Muscle of leg (tissue), 16 donors: ENCODE measurements at places on chromosomes 1 and 21.

- DNase-seq = peak; percentile 83
- H3K36me3 ChIP-seq = no peaks in the 10 kb centered on the region
- peaks cover 32% of the 10 kb centered on the region for H3K4me1 ChIP-seq
- H3K27ac ChIP-seq = peak overlapping the region; percentile 78
Observed at GRCh38 chr1:25022361-25023189, 92.5 kb upstream of the RUNX3 start.

GRCh38 chr1:15508700-15509487 is 15.1 kb downstream of the CASP9 start:
- H3K4me3 ChIP-seq = no peak overlapping the region
- no peaks in the 10 kb centered on the region for H3K27me3 ChIP-seq
- no peak overlapping the region for H3K27ac ChIP-seq
- H3K36me3 ChIP-seq = peaks cover 33% of the 10 kb centered on the region
- DNase-seq = no peak

GRCh38 chr1:114135786-114136185 is 17.9 kb downstream of the SYT6 start:
- H3K27me3 ChIP-seq = peaks cover 4% of the 10 kb centered on the region
- peaks cover 5% of the 10 kb centered on the region for H3K4me1 ChIP-seq
- no peak overlapping the region for H3K27ac ChIP-seq
- H3K36me3 ChIP-seq = no peaks in the 10 kb centered on the region
- H3K4me3 ChIP-seq = no peak overlapping the region

DNA sequence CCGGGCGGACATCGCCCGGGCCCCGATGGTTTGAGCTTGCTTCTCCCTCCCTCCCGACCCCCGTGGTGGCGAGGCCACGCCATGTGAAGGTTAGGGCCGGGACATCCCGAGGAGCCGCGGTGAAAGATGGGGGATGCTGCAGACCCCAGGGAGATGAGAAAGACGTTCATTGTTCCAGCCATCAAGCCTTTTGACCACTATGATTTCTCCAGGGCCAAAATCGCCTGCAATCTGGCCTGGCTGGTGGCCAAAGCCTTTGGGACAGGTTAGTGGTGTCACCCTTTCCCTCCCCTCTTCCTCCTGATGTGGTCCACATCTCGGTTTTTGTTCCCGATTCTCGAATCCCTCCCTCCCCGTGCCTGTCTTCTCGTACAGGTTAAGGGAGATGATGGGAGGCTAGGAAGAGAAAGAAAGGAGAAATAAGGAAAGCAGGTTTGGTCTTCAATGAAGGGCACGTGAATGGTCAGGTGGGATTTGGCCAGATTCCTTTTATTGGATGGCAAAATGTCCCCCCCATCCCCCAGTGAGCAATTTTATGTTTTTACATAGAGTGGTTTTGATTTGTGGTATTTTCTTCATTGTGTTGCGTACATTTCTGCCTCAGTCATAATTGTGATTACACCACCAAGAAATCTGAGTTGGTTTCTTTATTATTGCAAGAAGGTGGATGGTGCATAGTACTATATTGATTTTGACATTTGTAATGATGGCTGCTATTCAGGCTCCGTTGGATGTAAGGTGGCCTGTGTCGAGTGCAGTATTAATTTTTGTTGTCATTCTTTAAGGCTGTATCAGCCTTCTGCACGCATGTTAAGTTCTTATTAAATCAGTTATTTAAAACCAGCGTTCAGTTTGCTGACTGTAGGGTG is 1.2 kb downstream of the CAMSAP2 start:
- no peaks in the 10 kb centered on the region for H3K36me3 ChIP-seq
- H3K4me1 ChIP-seq = peaks cover 8% of the 10 kb centered on the region

DNA sequence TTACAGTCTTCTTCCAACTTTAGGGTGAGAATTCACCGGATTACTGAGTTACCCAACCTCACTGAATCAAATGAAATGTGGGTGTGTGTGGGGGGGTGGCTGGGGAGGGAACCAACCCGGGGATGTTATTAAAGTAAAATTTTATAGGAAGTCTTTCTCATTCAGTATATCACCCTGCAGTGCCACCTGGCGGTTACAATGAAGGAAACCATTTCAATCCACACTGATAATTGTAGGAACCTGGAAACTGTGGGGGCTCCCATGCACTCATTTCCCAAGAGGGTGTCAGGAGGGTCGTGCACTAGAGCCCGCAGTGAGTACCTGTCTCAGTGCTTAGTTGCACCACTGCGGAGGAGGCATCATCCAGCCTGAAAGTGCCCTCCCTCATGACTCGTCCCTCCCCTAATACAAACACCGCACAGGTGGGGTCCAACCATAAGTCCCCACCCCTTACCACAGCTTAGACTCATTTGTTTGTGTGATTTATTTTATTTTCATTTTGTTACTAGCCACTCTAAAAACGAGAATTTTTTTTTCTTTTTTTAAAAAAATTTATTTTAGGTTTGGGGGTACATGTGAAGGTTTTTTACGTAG is 29.1 kb upstream of the IGSF5 start:
- no peak overlapping the region for H3K4me3 ChIP-seq
- H3K36me3 ChIP-seq = no peaks in the 10 kb centered on the region
- no peak overlapping the region for H3K27ac ChIP-seq
- no peaks in the 10 kb centered on the region for H3K27me3 ChIP-seq

- peaks cover 6% of the 10 kb centered on the region for H3K36me3 ChIP-seq
- no peak for DNase-seq
- H3K27ac ChIP-seq = no peak overlapping the region
- no peaks in the 10 kb centered on the region for H3K27me3 ChIP-seq
- no peaks in the 10 kb centered on the region for H3K4me1 ChIP-seq
- no peak overlapping the region for H3K4me3 ChIP-seq
Observed at GRCh38 chr1:85189120-85189519, 11.7 kb downstream of the SYDE2 start.

DNA sequence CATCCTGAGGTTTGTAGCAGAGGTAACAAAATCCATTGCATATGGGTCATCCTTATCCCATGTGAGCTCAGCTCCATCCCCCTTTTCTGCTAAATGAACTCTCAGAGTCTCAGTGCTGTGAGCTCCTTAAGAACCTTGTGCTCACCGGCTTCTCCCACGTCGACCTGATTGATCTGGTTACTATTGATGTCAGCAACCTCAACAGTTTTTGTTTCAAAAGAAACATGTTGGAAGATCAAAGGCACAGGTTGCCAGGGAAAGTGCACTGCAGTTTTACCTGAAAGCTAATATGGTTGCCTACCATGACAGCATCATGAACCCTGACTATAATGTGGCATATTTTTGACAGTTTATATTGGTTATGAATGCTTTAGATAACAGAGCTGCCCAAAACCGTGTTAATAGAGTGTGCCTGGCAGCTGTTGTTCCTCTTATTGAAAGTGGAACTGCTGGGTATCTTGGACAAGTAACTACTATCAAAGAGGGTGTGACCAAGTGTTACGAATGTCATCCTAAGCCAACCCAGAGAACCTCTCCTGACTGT is 131.4 kb downstream of the HS2ST1 start:
- no peaks in the 10 kb centered on the region for H3K27me3 ChIP-seq
- DNase-seq = no peak
- H3K36me3 ChIP-seq = no peaks in the 10 kb centered on the region
- H3K27ac ChIP-seq = no peak overlapping the region

DNA sequence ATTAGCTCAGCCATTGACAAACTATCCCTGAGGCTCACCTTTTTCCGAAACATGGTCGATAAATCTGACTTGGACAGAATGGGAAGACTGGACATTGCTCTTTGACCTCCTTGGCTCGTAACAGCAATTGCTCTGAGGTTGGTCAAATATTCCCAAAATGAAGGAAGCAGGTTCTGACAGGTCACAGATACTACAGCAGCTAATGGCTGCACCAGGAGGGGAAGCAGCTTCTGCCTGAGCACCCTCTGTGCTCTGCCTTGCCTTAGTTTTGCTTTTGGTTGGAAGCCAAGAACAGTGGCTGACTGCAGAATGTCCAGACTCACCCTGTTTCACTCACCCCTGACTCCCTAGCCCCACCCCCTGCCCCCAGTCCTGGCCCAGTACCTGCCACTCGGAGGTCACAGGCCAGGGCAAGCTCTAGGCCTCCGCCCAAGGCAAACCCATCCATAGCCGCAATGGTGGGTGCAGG is 15.4 kb downstream of the ECHDC2 start:
- H3K27ac ChIP-seq = peak overlapping the region; percentile 83
- no peak for DNase-seq
- H3K36me3 ChIP-seq = no peaks in the 10 kb centered on the region
- no peak overlapping the region for H3K4me3 ChIP-seq
- peaks cover 18% of the 10 kb centered on the region for H3K4me1 ChIP-seq
- H3K27me3 ChIP-seq = no peaks in the 10 kb centered on the region

- H3K27ac ChIP-seq = peak overlapping the region; percentile 89
- no peaks in the 10 kb centered on the region for H3K36me3 ChIP-seq
- peaks cover 83% of the 10 kb centered on the region for H3K4me1 ChIP-seq
Observed at GRCh38 chr1:226687426-226687825, 51.7 kb downstream of the ITPKB start.

GRCh38 chr1:72434070-72434469 is 151.7 kb upstream of the NEGR1 start:
- no peak for DNase-seq
- no peak overlapping the region for H3K4me3 ChIP-seq
- H3K27me3 ChIP-seq = no peaks in the 10 kb centered on the region
- no peaks in the 10 kb centered on the region for H3K4me1 ChIP-seq
- H3K36me3 ChIP-seq = no peaks in the 10 kb centered on the region
- H3K27ac ChIP-seq = no peak overlapping the region
